Germinal center (tissue), 1 donor: ENCODE measurements at places on chromosomes 16 and 17.

DNA sequence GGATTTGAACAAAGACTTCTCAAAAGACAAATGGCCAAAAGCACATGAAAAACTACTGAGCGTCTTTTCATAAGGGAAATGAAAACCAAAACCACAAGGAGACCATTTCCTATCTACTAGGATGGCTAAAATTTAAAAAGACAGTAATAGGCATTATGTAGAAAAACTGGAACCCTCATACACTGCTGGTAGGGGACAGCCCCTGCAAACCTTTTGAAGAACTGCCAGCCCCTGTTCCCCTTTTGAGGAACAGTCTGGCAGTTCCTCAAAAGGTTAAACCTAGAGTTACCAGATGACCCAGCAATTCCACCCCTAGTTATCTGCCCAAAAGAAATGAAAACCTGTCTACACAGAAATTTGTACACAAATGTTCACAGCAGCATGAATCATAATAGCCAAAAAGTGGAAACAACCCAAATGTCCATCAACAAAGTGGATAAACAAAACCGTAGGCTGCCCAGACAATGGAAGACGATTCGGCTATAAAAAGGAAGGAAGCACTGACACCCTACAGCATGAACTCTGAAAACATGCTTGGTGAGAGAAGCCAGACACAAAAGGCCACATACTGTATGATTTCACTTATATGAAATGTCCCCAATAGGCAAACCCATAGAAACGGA, 22.9 kb downstream of the CDIP1 start:
- no peak for DNase-seq

GRCh38 chr16:55333684-55334083, 9.7 kb downstream of the IRX6 start:
- DNase-seq = peak; percentile 44

- no peak for DNase-seq
Measured at GRCh38 chr17:34683390-34683789, 104.0 kb downstream of the TMEM132E start.

GRCh38 chr17:14688134-14688533, 387.3 kb downstream of the HS3ST3B1 start:
- peak; percentile 6 for DNase-seq

- DNase-seq = no peak
Measured at GRCh38 chr17:60508384-60508980, 17.6 kb downstream of the APPBP2 start.

DNA sequence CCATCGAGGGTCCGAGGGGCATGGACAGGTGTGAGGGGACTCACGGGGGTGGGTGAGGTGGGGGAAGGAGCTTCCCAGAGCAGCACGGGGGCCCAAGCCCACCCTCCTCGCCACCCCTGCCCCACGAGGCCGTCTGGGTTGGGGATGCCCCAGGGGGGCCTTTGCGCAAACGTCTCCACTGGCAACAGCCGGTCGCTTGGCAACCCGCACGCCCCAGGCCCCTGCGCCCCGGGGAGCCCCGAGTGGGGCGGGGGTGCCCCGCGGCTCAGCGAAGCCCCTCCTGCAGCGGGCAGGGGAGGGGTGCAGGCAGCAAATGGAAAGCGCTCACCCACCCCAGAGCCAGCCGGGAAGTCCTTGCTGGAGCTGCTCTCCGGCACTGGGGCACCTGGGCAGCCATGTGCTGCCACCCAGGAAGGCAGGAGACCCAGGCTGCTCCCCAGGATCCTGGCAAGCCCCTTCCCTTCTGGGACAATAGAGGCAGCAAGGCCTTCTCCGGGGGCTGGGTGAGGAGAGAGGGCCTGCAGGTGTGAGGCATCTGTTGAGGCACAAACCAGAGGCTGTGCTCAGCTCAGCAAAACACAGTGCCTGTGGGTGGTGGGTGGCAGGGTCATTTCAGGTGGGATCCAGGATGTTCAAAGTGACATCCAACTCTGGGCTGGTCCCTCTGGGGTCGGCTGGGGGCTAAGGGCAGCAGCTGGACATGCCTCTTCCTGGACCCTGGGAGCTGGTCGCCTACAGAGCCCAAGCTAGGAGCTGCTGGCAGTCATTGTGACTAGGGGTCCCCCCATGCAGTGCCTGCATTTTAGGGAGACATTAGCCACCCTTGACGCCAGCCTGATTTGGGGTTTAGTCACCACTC, 80.9 kb upstream of the CBX4 start:
- no peak for DNase-seq

- DNase-seq = no peak
Measured at GRCh38 chr17:31595666-31596381, 204.3 kb downstream of the RAB11FIP4 start.

GRCh38 chr17:80644536-80644935, 99.9 kb downstream of the RPTOR start:
- no peak for DNase-seq

DNA sequence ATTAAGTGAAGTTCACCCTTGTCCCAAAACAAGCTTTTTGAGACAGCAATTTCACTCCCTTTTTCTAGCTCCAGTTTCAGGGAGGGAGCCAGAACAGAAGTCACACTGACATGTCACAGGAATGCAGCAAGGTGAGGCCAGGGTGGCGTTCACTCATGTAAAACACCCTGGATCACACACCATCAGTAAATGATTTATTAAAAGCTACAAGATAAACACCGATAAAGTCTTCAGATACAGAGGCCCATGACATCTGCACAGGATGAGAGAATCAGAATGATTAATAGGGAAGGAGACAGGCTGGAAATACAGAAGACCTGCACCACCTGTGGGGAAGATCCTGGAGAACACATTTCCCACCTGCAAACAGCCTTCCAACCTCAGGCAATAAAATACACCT, 77.5 kb upstream of the DYNLRB2 start:
- no peak for DNase-seq

- DNase-seq = peak; percentile 14
Measured at GRCh38 chr17:70552230-70552981, 383.1 kb downstream of the KCNJ2 start.

DNA sequence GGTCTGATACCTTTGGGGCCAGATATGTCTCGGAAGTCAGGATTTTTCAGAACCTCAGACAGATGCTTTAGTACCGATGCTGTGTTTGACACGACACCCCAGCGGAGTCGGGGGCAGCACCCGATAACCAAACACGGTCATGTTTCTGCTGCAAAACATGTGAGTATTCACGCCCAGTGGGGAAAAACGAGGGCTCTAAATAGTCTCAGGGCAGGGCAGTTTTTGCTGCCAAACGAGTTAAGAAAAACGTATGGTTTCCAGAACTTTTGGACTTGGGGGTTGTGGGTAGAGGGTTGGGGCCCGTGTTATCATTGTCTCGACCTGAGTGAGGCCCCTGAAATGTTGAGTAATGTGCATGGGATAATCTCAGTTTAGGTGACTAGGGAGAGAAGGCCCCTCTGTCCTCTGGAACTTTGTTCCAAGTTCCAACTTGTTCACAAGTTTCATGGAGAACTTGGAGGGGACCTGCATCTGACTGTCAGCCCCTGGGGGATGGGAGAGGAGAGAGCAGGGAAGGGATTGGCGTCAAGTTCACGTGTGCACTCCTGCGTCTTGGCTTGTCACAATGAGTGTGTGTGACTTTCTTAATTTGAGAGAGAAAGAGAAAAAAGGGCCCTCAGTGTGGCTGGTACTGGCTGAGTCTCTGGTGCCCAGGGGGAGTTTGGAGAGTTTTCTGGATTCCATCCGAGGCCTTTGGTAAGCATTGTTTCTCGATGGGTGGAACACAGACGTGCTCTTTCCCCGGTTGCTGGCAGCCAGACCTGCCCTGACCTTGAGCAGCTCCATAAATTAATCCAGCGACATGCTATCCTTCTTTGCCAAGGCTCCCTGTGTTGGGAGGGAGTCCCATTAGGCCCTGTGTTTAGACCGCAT, 83.9 kb upstream of the CIBAR2 start:
- no peak for DNase-seq

DNA sequence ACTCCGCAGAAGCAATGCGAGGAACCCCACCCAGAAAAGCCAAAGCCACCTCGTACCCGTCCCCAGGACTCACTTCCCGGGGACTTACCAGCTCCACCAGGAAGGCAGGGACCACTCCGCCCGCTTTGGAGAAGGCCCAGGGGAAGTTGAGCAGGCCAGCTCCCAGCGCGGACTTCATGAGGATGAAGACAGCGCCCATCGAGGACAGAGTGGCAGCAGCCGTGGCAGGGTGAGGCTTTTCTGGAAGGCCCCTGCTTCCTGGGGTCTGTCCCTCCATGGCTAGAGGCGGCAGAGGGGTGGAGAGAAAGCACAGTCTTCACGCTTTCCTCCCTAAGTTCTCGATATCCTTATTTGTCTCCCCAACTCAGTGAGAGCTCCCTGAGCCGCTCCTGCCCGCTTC, 714 bp downstream of the SLC38A8 start:
- DNase-seq = no peak

DNA sequence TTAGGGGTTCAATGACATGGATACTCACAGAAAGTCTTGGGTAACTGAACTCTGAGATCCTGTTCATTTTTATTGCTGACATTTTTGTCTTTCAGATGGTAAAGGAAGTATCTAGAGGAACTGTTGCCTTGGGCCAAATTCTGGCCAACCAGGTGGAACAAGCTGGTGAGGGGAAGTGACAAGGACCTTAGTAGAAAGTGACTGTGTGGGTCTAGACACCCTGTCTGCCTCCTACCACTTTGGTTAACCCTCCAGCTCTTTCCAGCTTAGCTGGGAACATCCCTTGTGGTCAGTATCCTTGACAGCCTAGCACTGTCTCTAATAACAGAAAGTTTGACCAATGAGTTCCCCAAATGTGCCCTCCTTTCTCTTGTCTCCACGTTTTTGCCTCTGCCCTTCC, 28.8 kb upstream of the PRKCB start:
- DNase-seq = peak; percentile 49

GRCh38 chr17:30788918-30789317, 35.6 kb downstream of the CRLF3 start:
- DNase-seq = no peak

- DNase-seq = no peak
Measured at GRCh38 chr16:57803134-57803990, 1.1 kb upstream of the KIFC3 start.

DNA sequence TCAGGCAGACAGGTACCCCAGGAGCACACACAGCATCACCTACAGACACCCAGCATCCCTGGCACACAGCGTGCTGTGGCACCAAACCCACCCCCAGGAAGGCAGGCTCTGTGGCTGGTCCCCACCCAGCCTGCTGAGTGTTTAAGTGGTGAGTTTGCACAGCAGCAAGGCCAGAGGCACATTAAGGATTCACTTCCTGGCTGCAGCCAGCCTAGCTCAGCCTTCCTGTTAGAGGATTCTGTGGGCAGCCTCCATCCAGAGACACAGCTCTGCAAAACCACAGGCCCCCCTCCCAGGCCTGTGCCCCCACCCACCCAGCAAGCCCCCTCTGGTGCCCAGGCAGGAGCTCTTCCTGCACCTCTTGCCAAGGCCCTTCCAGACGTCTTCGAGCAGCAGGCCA, 36.1 kb upstream of the PHB1 start:
- no peak for DNase-seq

DNA sequence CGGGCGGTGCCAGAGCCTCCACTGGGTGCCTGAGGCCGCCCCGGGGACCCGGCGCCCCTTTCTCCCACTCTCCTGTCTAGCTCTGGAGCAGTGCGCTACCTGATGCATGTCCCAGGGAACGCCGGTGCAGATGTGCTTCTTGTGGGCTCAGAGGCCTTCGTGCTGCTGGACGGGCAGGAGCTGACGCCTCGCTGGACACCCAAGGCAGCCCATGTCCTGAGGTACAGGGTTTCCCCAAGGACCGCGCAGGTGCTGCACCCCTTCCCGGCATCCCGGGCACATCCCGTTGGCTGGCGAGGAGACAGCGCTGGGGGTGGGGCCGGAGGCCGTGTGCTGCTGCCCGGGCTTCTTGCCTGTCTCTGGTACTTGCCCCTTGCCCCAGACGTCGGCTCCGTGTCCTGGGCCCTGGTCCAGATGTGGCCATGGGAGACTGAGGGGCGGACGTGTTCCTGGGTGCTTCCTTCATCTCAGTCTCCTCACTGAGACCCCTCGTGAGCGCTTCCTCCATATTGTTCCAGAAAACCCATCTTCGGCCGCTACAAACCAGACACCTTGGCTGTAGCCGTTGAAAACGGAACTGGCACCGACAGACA, 12.5 kb downstream of the RGS11 start:
- no peak for DNase-seq

DNA sequence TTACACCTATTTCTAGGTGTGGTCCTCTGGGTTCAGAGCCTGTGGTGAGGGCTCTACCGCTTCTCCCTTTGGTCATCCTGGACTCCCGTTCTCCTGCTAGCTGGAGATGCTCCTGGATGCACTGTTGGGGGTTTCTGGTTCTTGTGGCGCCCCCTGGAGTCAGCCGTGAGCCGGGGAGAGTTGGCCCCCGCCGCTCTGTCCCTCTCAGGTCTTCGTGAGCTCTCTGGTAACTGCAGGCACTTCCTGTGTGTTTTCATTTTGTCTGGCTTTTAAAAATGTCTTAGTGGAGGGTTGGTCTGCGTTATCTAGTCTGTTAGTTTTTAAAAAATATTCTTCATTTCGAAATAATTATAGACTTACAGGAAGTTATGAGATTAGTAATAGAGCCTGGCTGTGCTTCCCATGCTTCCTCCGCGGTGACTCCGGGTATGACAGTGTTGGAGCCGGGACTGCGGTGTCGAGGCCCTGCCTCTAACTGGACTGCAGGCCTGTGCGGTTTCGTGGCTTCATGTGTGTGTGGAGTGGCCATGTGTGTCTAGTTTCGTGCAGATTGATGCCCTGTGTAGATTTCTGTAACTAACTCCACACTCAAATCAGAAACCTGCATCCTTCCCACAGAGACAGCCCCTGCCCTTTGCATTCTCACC, 78.0 kb upstream of the ZNF750 start:
- peak; percentile 32 for DNase-seq

- no peak for DNase-seq
Measured at GRCh38 chr17:52546493-52546892, 388.0 kb upstream of the CA10 start.

DNA sequence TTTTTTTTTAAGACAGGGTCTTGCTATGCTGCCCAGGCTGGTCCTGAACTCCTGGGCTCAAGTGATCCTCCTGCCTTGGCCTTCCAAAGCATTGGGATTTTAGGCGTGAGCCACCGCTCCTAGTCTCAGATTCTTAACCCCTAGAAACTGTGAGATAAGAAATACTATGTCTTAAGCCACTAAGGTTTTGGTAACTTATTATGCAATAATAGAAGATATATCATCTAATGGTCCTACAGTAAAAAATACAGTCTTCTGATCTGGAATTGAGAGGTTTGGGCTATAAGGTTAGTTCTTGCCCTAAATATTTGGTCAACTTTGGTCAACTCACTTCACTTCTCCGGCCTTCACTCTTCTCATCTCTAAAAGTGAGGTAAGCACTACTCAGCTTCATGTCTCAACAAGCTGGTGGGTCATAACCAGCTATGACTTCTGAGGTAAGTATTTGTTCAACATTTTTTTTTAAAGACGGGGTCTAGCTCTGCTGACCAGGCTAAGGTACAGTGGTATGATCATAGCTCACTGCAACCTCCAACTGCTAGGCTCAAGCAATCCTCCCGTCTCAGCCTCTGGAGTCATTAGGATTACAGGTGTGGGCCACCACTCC, 14.7 kb downstream of the RAD51D start:
- no peak for DNase-seq
